ENCODE measurements at places on chromosomes 3 and 15.
A peak's percentile ranks its signal among the peaks of the same experiment; 100 is the strongest.

DNA sequence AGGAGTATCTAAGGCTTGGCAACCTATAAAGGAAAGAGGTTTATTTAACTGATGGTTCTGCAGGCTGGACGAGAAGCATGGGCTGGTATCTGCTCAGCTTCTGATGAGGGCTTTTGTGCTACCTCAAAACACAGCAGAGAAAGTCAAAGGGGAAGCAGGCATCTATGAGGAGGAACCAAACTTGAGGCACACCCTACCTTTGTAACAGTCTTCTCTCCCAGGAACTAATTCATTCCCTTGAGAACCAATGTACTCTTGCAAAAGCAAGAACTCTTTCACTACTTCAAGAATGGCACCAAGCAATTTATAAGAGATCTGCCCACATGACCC lies 109.0 kb downstream of the CGGBP1 start:
- DNase-seq, result no peak

- no peak for DNase-seq
Measured at GRCh38 chr3:115403786-115404185, 219.5 kb upstream of the GAP43 start.

GRCh38 chr3:161405836-161406235 lies 34.5 kb upstream of the SPTSSB start:
- no peak for DNase-seq

GRCh38 chr3:97882975-97883598 lies 61.3 kb downstream of the CRYBG3 start:
- peak; percentile 60 for DNase-seq

DNA sequence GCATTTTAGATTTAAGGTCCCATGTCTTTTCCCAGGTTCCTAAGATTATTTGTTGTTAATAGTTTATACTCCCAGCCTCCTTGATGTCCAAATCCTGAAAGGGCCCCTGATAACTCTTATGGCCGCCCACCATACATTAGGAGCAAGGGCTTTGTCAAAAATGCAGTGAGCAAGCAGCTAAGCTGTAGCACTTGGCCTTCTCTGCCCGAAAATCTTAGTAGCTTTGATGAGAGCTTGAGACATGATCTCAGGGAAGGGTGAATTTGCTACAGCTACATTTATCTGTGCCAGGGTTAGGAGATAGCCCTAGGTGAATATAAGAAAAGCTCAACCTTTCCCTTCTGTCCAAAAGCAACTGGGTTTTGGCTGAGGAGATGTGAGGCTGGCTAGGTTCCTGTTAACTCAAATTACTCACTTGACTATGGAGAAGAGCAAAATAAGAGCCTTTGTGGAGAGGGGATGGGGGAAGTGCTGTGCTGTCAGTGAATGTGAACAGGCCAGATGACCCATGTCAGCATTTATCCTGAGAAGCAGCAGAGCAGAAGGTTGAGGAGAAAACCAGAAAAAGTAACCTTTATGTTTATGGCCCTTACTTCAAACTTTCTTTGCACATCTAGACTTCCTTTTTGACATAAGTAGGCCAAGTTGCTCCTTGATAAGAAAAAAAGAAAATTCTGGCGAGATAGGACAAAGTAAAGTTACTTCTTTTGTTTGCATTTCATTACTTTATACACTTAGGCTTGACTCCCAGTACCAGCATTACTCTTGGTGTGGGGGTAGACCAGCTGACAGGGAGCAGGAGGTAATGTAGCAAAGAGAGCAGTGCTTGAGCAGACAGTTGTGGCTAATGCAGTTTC lies 21.1 kb downstream of the MAPK6 start:
- no peak for DNase-seq

DNA sequence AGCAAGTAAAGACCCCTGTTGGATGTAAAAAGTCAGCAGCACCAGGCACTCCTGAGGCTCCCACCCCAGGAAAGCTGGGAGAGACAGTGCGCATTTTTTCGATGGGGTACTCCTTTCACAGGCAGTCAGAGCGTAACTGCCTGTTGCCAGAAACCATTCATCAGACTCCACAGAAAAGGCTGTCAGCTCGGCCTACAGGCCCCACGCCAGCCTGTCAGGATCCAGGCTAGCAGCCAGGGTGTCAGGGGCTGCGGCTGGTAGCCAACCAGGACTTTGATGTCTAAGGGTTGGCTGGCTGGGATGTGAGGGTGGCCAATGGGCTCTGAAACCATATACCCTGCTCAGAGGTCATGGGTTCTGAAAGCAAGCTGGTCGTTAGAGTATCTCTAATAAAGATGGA lies 164.5 kb downstream of the WNT5A start:
- DNase-seq, result no peak

GRCh38 chr15:38564557-38565286 lies at the start of gene RASGRP1:
RASGRP1 (minus strand) TSS chr15:38564814; CDS start chr15:38564628, 186 bp downstream.
- peak; percentile 67 for DNase-seq

- DNase-seq, result no peak
Measured at GRCh38 chr15:51751697-51752683, 593 bp downstream of the TMOD2 start.

DNA sequence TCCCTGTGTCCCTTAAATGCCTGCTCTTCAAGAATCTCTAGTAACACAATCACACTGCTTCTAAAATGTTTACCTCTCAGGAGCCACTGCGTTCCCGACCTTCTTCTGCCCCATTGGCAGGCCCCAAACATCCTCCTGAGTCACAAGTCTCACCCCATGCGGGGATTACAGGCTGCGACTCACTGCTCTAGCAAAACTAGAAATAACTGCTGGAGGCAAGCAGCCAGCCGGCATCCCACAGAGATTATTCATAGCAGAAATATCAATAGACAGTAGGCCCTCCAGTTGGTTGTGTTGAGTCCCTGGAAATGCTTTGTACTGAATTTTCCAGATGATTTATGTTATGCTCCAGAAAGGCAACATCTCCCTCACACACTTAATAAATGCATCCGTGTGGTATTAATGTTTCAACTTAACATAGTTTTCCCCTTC lies 64.8 kb downstream of the RFTN1 start:
- DNase-seq, result peak; percentile 94

DNA sequence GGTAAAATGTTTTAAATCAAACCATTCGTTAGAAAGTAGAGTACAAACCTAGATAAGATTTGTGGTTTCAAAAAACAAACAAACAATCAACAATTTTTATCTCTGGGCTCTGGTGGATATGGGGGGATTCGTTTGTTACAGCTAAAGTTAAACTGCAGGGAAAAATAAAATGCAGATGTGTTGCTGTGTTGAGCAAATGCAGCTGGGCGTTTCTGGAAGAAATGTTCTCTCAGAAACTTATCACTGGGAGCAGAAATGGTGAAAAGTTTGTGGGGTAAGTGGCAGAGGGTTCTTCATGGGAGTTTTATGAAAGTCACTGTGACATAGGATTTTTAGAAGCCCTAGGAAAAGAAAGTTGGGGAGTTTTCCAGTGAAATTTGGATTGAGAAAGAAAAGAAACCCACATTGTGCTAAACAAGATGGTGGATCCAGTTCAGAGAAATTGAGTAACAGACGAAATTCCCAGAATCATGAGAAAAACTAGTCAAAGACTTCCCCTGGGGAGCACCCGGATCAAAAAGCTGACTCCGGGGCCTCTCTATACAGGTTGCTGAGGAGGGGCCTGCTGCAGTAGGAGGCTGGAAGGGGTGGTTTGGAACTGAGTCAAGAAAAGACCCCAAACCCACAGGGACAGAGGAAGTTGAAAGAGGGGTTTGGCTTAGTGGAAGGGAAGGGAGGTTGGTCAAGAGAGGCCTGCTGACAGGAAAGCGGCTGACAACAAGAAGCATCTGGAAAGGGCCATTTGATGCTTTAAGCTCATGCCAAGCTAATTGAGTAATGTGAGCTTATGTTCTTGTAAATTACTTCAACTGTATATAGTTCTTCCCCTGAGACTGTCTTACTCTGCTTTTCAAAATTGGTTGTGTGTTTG lies 108.7 kb downstream of the RARB start:
- DNase-seq, result no peak

- peak; percentile 74 for DNase-seq
Measured at GRCh38 chr3:114660124-114660523, 366.3 kb downstream of the TIGIT start.
